ENCODE measurements at places on chromosomes 1 and 21.

- peak; percentile 65 for DNase-seq
These were observed 1.1 kb downstream of the ADGRB2 start for GRCh38 chr1:31762726-31763670.

- DNase-seq, result no peak
These were observed 24.0 kb downstream of the LRRC8D start for GRCh38 chr1:89844860-89845259.

DNA sequence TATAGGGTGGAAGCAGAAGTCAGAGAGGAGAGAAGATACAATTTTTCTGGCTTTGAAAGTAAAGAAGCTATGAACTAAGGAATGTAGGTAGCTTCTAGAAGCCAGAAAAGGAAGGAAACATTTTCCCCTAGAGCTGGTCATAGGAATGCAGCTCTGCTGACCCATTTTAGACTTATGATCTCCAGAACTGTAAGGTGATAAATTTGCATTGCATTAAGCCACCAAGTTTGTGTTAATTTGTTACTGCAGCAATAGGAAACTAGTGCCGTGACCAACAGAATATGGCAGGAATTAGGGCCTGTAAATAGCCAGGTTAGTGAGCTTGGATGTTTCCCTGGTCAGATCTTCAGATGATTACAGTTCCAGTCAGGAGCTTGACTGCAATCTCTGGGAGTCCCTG is 244.3 kb upstream of the C1orf105 start:
- no peak for DNase-seq

DNA sequence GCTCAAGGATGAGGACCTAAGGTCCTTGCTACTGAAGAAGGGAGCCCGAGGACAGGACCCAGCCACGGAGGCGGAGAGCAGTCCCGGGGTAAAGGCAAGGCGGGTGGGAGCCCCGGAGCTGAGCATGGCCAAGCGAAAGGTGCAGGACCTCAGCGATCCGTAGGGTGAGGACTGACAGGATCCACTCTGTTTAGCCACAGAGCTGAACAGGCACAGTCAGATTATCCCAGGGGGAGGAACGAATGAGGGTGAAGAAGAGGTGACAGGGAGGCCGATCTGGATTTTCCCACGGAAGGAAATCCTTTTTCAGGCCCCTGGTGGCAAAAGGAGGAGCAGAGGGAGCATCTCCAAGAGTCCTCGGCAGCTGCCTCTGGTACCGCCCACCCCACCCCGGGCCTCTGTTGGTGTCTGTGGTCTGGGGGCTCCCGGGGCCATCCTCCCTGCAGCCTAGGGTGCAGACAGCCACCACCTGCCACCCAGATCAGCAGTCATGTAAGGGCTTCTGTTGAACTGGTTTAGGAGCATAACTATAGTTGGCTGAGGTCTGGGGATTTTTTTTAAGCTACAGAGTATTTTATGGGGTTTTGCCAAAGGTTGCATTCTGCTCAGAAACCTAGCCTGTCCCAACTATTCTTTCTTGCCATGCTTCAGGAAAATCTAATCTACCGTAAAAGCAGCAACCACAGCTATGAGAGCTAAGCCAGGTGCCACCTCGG is 32.3 kb upstream of the LBR start:
- DNase-seq, result no peak

GRCh38 chr1:59671066-59671952 is 143.4 kb upstream of the HOOK1 start:
- no peak for DNase-seq

DNA sequence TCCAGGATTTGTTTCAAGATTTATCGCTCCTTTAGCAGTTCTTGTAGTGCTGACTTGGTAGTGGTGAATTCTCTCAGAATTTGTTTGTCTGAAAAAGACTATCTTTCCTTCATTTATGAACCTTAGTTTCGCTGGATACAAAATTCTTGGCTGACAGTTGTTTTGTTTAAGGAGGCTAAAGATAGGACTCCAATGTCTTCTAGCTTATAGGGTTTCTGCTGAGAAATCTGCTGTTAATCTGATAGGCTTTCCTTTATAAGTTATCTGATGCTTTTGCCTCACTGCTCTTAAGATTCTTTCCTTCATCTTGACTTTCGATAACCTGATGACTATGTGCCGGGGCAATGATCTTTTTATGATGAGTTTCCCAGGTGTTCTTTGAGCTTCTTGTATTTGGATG is 28.9 kb downstream of the RPAP2 start:
- no peak for DNase-seq

DNA sequence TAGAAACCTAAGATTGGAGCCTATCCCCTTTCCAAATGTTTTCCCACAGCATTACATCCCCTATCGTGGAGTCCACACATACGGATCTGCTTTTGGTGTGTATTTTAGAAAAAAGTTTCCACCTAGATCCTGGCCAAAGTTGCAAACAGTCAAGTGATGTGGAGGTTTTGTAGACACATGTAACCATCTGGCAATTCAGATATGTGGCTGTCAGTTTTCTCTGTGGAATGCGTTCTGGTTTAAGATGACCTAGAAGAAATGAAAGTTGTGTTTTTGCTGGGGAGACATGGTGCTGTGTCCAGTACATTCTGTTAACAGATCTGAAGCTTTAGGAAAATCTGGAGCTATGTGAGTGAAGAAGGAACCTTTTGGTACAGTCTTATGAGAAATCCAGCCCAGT is 14.8 kb downstream of the RNF220 start:
- DNase-seq, result no peak

GRCh38 chr1:195979646-195980045 is 628.6 kb downstream of the KCNT2 start:
- no peak for DNase-seq

DNA sequence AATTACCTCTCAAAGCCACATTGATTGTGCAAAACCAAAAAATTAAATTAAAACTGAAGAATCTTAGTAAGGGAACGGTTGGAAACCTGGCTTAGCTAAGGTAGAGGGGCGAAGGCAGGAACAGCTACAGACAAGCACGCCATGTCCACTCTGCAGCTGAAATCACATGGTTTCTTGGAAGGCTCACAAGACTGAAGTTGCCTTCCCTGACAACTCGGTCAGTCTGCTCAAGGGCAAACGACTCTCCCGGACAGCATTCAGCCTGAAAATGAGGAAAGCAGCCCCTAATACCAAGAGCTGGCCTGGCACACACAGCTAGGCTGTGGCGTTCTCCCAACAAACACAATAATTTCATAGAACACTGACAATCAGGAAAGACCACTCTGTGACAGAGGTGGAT is 22.7 kb upstream of the BECN2 start:
- DNase-seq, result no peak
